CD4-positive, alpha-beta T cell treated with Interleukin-2 at 100 ng/mL for 4 hours (primary cell): ENCODE measurements at places on chromosomes 12 and 14.

DNA sequence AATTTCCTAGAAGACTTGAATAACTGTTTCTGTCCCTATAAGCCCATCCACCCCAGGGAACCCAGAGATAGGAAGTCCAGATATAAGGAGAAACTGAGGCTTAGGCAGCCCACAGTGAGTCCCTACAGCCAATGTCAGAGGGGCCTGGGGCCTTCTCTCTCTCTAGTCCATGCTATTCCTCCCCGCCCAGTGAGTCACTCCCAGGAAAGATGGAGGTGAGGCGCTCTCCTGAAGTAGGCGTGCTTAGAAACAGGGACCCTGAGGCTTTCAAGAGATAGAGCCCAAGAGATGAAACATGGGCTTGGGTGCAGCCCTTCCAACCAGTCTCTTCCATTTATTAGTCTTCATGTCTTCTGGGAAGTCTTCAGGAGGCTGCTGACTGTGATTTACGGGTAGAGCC lies 2.3 kb upstream of the SMUG1 start:
- DNase-seq: no peak

DNA sequence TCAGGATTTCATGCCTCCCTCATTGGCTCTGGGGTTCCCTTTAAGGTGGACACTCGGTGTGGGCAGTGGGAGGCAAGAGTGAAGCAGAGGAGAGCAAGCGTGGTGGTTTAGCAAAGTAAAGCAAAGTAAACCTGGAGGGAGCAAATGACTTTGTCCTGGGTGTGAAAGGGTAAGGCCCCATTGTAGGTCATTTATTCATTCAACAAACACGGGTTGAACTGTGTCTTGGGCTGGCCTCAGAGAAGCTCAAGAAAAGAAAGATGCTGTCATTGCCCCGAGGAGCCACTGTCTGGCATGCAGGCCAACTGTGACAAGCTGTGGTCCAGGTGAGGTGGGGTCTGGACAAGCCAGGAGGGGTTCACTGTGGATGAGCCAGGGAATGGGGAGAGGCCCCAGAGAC lies 68.9 kb upstream of the DLK1 start:
- no peak for DNase-seq

GRCh38 chr14:93963692-93964091 lies 12.7 kb downstream of the ASB2 start:
- no peak for DNase-seq

GRCh38 chr12:118841588-118841987 lies 139.8 kb upstream of the SRRM4 start:
- no peak for DNase-seq

- DNase-seq: no peak
Measured at GRCh38 chr12:13505224-13505623, 308.7 kb downstream of the EMP1 start.

DNA sequence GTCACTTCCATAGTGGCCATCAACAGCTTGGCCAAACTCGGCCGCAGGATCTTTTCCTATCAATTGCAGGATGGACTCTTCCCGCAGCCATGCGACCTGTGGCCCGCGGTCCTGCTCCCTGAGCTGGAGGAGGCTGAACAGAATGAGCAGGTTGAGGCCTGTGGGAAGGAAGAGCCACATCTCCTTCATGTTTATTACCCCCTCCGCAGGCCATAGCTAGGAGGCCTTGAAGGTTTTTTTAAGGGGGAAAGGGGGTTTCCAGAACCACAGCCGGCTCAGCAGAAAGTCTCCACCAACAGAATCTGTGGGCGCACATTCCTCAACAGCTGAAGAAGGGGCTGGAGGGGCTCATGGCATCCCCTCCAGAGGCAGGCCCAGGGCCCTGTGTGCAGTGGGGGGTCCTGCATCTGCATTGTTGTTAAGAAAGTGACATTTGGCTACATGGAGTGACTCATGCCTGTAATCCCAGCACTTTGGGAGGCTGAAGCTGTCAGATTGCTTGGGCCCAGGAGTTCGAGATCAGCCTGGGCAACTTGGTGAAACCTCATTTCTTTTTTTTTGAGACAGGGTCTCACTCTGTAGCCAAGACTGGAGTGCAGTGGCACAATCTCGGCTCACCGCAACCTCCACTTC lies 25.2 kb upstream of the PPP1R13B start:
- DNase-seq: peak; percentile 9

- DNase-seq: no peak
Measured at GRCh38 chr14:60636879-60637478, 12.3 kb downstream of the SIX1 start.

- no peak for DNase-seq
Measured at GRCh38 chr12:4934407-4935035, 24.8 kb downstream of the KCNA1 start.

GRCh38 chr12:103978384-103978982 lies 12.8 kb downstream of the TDG start:
- DNase-seq: no peak

DNA sequence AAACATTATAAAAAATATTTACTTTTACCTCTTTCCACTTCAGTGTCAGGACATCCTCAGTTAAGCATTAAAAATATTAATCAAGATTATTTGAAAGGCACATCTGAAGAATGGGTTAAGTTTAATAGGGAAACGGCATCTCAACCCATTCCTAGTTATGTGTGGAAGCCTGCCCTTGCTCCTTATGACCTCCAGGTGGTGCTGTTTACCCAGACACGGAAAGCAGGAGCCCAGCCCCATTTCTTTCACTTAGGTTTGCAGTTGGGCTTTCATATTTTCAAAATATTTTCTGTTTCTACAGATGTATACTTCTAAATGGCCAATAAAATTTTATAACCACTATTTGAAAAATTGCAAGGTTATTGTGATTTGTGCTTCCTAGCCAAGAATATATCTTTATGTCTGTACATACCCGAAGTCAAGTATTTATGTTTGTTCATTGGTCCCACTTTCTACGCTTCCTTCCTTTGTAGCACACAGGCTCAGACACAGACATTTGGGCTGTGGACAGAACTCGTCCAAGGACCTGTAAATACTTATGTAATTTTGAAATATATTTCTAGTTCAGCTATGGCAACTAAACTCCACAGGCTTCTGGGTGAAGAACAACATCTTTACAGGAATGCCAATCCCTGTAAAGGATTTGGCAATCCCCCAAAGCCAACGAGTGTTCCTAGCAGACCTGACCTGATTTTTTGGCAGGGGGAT lies 247.1 kb downstream of the AKAP6 start:
- DNase-seq: peak; percentile 48

DNA sequence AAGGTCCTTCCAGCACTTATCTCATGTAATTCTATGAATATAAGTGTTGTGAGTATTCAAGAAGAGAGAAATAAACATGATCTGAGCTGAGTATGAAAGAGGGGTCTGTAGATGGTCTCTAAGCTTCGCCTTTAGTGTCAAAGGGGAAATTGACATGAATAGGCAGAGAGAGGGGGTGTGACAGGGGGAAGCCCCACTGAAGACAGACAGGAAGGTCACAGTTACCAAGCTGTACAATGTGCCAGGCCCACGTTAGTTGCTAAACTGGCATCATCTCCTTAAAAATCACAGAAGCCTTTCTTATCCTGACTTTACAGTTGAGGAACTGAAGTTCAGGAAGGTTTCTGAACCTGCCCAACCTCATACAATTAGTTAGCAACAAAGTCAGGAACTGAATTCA lies 7.6 kb downstream of the ARHGEF40 start:
- DNase-seq: no peak

GRCh38 chr14:99733540-99734405 lies 49.7 kb downstream of the CYP46A1 start:
- DNase-seq: no peak

GRCh38 chr12:1857821-1858220 lies 37.5 kb downstream of the LRTM2 start:
- no peak for DNase-seq

DNA sequence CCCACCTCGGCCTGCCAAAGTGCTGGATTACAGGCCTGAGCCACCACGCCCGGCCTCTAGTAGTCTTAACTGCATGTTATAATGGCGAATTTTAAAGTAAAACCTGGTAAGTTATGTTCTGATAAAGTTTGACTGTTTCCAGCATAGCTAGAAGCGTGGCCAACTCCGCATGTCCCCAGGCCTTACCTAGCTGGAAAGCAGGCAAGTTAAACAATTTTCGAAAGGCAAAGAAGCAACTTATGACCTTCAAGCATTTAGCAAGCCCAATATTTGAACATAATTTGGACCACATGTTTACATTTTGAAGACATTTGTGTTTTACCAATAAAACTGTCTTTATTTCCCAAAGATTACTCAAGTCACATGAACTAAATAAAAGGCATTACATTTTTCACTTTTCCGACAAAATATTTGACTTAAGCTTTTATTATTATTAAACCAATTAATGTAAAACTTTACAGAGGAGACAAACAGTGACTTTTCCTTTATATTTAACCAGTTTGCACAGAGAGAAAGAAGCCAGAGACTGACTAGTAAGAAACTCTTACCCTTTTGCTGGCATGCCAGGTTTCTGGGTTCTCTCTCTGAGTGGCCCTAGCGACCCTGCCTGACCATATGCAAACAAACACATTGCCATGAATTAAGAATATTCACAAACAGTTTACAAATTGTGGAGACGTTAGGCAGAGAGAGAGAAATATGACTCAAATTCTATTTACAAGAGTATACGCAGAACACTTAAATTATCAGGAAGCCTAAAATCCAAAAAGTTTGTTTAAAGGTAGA lies 106.3 kb downstream of the RIN3 start:
- no peak for DNase-seq

DNA sequence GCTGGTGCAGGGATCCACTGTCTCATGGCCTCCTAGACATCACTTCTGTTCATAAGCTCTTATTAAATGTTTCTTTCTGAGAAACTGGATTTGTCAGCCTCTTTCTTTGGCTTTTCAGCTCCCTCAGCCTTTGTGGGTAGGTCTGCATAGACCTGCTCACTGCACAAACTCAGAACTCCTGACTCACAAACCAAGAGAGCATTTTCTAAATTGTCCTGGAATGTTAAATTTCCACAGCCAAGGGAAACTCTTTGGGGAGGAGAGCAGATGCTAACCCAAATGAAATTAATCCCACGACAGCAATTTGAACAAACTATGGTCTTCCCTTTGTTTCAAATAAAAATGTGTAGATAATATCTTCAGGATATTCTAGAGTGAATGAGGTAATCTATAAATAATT lies 19.5 kb upstream of the CERS5 start:
- no peak for DNase-seq

DNA sequence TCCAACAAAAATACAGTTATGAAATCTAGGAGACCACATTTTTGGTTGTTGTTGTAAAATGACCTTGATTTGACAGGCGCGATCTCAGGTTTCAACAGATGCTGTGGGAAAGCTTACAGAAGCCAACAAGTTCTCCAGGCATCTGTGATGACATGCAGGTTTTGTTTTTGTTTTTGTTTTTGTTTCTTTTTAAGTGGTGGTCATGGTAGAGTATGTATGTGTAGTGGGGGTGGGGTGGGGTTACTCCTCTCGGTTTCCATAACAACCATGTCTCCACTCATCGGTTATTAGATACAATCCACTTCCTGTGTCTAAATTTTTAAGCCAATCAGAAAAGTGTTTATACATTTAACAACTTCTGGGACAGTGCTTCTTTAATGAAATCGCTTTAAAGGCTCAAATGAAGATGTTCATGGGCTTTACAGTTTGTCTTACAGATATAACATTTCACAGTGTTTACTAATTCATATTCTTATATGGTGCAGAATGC lies 199.9 kb upstream of the FOXN3 start:
- DNase-seq: peak; percentile 84

- DNase-seq: no peak
Measured at GRCh38 chr12:58359084-58359483, 417.7 kb downstream of the ATP23 start.

GRCh38 chr12:32102234-32102633 lies 4.4 kb upstream of the BICD1 start:
- DNase-seq: no peak

DNA sequence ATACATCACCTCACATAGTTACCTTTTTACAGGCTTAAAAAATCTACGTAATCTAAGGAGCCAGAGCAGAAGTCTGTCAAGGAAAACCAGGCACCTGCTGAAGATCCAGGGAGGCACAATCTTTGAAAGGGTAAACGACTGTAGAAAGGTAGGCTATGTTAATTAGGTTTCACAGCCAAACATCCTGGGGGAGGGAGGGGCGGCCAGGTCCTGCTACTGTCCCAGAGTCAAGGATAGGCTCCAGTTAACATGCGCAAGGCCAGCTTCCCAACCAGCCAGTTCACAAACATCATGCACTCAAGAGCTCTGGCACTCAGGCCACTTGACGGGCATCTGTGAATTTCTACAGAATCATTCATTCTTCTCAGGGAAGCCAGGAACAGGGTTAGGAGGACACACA lies 22.9 kb downstream of the NIN start:
- no peak for DNase-seq

DNA sequence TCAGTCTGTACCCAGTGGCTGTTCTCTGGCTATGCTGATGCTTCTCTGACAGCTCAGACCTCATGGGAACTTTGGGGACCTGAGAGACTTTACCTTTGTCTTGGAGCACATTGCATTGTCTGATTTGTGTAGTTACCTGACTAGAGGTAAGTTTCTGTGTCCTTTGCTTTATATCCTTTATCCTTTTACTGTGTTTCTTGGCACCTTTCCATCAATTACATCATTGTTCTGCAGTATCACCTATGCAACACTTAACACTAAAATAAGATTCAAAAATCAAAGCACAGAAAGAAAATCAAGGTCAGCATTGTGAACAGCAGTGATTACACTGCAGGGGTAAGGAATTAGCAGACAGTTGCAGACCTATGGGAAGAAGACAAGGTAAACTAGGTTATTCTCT lies 43.8 kb downstream of the SLC35F4 start:
- DNase-seq: no peak

GRCh38 chr12:80761838-80762237 lies 45.1 kb downstream of the MYF5 start:
- DNase-seq: no peak

DNA sequence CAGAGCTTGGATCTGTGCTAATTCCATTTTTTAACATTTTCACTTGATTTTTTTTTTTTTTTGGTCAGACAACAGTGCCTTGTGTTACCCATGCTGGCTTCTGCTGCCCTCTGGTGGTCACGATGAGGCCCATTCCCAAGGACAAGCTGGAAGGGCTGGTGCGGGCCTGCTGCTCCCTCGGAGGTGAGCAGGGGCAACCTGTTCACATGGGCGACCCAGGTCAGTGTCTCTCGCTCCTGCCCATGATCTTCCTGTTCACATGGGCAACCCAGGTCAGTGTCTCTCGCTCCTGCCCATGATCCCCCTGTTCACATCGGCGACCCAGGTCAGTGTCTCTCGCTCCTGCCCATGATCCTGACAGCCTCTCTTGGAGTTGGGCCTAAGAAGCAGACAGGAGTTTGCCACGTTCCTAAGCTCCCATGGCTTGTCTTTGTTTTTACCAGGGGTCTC lies 59.4 kb downstream of the DGLUCY start:
- DNase-seq: peak; percentile 84

- DNase-seq: no peak
Measured at GRCh38 chr12:21638054-21638891, 19.4 kb downstream of the LDHB start.
